ENCODE measurements at places on chromosomes 5 and 9.
A peak's percentile ranks its signal among the peaks of the same experiment; 100 is the strongest.

GRCh38 chr9:135949501-135950134 lies 11.6 kb downstream of the UBAC1 start:
- no peak for DNase-seq

DNA sequence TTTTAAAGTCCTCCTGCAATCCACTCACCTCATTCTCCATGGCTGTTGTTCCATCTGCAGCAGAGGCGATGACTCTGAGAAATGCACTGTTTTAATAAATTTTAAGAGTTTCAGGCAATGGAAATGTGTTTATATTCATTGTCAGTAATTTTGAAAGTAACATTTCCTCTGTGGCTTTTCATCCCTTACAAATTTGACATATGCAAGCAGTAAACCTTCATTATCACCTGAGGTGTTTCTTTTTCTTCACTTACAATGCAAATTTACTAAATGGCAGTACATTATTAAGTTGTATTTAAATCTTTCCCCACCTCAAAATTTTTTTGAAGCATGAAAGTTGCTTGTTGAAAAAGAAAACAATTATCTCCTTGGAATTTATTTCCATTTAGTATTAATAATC lies 136.9 kb downstream of the DIRAS2 start:
- no peak for DNase-seq

DNA sequence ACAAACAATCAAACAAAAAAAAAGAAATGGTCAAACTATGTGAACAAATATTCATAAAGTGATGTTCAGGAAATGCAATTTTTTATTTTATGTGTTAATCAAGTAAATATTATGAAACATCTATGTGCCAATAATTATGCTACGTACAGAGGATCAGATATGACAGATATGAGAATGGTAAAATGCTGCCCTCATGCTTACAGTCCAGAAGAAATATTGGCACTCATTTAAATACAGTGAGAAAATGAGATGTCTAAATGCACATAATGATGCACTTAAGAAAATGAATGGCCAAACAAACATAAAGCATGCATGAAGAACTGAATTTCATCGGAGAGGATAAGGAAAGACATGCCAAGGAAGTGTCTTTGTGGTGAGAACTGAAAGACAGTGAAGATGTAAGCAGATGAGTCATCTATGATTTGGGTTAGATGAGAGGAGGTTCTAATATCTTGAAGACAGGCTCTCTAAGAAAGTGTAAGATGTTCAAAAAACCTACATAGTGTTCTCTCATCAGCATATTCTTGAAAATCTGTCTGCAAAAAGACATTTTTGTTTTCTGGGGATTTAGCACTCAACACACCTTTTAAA lies 1231.1 kb upstream of the ACO1 start:
- no peak for DNase-seq

- DNase-seq, result no peak
These were observed 758.3 kb downstream of the DNAH5 start for GRCh38 chr5:13186177-13186576.

DNA sequence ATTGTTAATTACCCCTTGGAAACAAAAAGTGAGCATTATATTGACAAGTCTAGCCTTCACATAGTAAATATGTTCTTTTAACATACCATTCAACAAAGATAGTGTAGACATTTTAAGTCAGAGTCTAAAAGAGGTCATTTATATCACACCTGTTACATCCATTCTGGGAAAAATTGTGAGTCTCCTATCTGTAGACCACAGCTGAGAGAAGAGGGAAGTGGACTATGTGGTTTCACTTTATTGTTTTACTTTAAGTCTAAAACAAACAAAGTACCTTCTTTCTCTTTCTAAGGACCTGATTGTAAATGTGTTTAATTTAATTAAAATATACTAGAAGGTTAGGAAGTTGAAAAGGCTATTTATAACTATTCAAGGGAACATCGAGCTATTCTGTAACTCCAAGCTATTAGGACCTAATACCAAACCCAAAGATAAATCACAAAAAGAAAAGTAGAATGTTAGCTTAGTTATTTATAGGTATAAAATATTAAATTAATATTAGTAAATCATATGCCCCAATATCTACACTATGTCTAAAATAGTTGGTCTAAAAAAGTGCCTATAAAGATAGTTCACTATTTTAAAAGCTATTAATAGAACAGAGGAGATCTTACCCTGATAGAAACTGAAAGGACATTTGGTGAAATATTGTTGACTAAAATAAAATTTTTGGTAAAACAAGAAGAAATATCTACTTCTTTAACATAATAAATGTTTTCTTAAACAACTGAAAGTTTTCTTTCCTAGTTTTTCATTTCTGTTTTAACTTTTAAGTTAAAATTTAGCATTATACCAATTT lies 134.9 kb downstream of the TMEM167A start:
- no peak for DNase-seq

GRCh38 chr5:177357459-177358351 lies at the start of gene RGS14:
Gene RGS14, plus strand, starts transcription at chr5:177357924. Its CDS starts 101 bp downstream, at chr5:177358025.
- DNase-seq, result peak; percentile 62
